Skin of body (tissue), 3 donors: ENCODE measurements at places on chromosomes 1 and 21. TPM values are rescaled to one million over a fixed set of nuclear protein-coding genes. Genes with fewer than 3 reads are reported as not detected.

DNA sequence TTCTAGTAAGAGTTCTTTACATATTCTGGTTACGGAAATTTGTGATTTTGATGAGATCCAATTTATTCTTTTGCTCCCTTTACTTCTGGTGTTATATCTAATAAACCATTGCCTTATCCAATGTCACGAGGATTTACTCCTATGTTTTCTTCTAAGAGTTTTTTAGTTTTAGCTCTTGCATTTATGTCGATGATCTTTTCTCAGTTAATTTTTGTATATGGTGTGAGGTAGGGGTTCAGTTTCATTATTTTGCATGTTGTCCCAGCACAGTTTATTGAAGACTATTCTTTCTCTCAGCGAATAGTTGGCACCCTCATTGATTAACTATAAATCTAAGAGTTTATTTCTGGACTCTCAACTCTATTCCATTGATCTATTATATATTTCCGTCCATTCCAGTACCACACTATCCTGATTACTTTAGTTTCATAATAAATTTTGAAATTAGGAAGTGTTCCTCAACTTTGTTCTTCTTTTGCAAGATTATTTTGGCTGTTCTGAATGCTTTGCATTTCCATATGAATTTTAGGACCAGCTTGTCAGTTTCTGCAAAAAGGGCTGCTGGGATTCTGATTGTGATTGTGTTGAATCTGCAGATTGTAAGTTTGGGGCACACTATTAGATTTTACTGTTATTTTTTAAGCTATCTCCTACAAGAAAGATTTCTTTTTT is 4.0 kb downstream of the KDM1A start:
- no peak for DNase-seq

DNA sequence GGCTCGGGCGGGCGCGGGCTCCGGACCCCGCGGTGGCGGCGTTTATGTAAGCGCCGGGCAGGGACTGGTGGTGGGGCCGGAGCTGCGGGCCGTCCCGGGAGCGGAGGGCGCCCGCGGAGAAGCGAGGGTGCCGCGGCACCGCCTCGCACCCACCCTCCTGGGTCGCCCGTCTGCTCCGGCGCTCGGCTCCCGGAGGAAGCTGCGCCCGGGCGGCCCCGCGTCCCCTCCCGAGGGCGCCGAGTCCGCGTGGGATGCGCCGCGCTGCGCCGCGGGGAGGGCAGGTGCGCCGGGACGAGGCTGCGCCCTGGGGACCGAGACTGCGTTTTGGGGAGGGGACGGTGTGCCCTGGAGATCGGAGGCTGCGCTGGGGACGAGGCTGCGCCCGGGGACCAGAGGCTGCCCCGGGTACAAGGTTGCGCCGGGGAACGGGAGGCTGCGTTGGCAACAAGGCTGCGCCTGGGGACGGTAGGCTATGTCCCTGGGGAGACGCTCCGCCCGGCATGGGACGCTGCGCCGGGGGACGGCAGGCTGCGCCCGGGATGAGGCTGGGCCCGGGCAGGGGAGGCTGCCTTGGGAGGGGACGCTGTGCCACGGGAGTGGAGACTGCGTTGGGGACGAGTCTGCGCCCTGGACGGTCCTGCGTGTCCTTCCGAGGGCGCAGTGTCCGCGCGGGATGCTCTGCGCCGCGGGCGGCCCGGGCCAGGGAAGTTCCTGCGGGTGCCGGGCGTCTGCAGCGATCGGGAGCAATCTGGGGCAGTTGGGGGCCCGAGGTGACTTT is 627 bp downstream of the ADARB1 start:
- no peak for DNase-seq

GRCh38 chr1:212497553-212497952 is 64.8 kb downstream of the NENF start:
- no peak for DNase-seq

- no peak for DNase-seq
Observed at GRCh38 chr1:59601041-59601441, 213.7 kb upstream of the HOOK1 start.

- no peak for DNase-seq
Observed at GRCh38 chr1:116105996-116106395, 5.2 kb upstream of the MAB21L3 start.

GRCh38 chr1:220380885-220381284 is 108.6 kb upstream of the RAB3GAP2 start:
- no peak for DNase-seq

GRCh38 chr1:116403496-116404136 is 30.6 kb downstream of the ATP1A1 start:
- DNase-seq, result no peak

- no peak for DNase-seq
Observed at GRCh38 chr1:185439727-185440415, 122.8 kb upstream of the IVNS1ABP start.

DNA sequence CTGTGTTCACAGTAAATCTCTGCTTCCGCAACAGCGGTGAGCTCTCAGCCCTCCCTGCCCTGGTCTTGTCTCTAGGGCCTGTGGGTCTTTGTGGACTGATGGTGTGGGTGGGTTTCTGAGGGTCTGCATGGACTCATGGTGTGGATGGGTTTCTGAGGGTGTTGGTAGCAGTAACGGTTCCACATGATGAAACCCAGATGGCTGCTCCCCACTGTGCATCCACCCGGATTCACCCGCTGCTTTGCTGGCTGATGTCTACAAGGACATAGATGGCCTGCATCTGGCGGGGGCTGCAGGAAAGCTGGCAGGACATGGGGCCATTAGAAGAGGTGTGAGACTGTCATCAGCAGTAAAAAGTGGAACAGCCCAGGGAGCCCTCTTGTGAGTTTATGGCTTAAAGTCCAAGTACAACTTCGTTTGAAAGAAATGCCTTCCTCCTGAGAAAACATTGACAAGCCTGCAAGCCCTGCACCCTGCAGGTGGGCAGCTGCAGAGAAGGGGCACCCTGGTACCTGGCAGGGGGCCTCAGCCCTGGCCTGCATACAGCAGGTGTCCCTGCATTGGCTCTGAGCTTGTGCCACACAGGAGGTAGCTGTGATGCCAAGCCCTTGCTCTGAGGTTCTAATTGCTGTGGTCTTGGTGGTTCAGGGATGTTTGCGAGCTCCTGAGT is 156.9 kb upstream of the COL6A1 start:
- no peak for DNase-seq

GRCh38 chr1:44655609-44656008 is 18.7 kb downstream of the TMEM53 start:
- no peak for DNase-seq

DNA sequence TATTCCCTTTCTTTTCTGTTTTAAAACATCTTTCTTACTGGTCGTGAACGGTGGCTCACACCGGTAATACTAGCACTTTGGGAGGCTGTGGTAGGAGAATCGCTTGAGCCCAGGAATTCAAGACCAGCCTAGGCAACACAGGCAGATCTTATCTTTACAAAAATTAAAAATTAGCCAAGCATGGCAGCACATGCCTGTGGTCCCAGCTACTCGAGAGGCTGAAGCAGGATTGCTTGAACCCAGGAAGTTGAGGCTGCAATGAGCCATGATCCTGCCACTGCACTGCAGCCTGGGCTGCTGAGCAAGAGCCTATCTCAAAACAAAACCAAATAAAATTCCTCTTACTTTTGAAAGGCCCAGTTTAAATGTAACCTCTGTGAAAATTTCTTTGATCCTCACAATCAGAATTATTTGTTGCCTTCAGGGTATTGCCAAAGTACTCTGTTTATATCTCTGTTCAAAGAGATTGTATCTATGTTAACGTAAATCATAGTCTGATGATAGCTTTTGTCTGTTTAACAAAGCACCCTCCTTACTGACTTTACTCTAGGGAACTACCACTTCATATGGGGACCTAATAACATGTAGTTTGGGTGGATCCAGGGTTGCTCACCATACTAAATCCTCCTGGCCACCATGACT is 71.6 kb downstream of the RERE start:
- no peak for DNase-seq

GRCh38 chr1:158150523-158150922 is 30.2 kb upstream of the CD1D start:
- DNase-seq, result no peak

GRCh38 chr1:96222701-96223100 is 498.9 kb upstream of the PTBP2 start:
- DNase-seq, result no peak

DNA sequence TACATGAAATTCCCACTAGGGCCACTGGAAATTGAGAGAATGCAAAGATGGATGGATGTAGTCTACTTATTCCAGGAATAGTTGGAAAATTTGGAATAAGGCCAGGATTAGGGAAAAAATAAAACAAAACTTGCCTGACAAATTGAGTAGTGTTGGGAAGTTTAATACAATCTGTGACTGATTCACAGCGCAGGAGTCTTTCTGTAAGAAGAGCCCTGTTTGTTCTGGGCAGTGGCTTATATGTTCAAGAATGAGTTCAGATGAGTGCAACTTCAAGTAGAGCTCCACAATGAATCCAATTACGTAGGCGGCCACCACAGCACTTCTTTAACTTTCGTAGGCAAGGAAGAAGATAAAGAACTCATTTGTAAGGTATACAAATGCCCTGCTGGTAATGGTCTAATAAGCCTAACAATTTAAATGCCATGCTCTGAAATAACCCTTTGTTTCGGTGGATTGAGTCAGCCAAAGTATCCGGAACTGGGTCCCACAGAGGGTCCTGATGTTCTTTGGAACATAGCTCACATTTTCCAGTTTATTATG is 47.1 kb upstream of the KCNE1 start:
- no peak for DNase-seq

GRCh38 chr1:89295187-89295586 is 22.5 kb upstream of the GBP5 start:
- DNase-seq, result no peak

DNA sequence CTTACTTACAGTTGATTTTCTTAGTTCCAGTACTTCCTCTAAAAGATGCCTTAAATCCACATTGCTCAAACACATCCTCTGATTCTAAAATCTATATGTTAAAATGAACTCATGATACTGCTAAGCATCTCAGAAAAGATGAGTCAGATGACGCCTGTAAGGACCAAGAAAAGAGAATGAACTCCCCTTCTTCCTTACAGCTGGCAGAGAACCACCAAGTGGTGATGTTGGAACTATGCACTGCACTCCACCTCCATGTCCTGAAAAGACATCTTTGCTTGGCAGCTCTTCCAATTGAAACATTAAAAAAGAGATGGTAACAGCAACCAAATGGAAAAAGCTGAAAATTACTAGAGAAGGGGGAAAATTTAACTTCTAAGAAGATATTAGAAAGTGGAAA is 648.8 kb downstream of the PTPRC start:
- no peak for DNase-seq

GRCh38 chr1:211487082-211487481 is 4.9 kb downstream of the RD3 start:
- no peak for DNase-seq

Gene FCMR
- 0.69 TPM for total RNA-seq

Gene CSF3R
- 21.7 TPM for total RNA-seq

Gene GJA5
- total RNA-seq, result 5.3 TPM

Gene CFHR1
- total RNA-seq, result 0.59 TPM

Gene C4BPB
- 0.30 TPM for total RNA-seq

Gene THRAP3
- 77.5 TPM for total RNA-seq

Gene TATDN3
- 14.5 TPM for total RNA-seq

Gene FLG2
- total RNA-seq, result 139 TPM

Gene SELP
- total RNA-seq, result 1.4 TPM

Gene ELAVL4
- total RNA-seq, result 0.10 TPM

Gene TPRG1L
- 16.5 TPM for total RNA-seq

Gene ATF3
- 32.7 TPM for total RNA-seq
